AG20443 (cell line): ENCODE measurements at places on chromosomes 12 and 14.

- DNase-seq: no peak
Observed at GRCh38 chr12:93612776-93613175, 40.3 kb downstream of the SOCS2 start.

DNA sequence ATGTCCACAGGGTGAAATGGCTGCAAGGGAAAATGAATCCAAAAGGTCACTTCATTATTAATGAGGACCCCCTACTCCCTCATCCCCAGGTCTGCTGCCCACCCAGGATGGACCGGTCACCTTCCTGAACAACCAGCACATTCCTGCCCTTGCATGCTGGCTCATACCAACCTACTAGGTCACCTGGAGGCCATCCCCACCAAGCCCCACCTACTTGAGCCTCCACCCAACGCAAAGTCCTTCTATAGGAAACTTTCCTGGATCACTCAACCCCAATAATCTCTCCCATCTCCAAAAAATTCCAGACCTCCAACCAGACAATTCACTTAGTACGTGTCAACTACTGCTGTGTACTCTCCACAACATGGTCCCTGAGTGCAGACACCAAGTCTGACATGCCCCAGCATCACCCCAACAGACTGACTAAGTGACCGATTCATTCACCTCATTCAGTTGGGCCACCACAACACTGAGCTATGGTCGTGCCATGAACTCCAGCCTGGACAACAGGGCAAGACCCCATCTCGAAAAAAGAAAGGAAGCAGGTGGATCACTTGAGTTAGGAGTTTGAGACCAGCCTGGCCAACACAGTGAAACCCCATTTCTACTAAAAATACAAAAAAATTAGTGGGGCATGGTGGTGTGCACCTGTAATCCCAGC lies 18.1 kb downstream of the CLMN start:
- DNase-seq: no peak

- DNase-seq: peak; percentile 90
Observed at GRCh38 chr12:1644534-1645438, 15.8 kb downstream of the WNT5B start.

DNA sequence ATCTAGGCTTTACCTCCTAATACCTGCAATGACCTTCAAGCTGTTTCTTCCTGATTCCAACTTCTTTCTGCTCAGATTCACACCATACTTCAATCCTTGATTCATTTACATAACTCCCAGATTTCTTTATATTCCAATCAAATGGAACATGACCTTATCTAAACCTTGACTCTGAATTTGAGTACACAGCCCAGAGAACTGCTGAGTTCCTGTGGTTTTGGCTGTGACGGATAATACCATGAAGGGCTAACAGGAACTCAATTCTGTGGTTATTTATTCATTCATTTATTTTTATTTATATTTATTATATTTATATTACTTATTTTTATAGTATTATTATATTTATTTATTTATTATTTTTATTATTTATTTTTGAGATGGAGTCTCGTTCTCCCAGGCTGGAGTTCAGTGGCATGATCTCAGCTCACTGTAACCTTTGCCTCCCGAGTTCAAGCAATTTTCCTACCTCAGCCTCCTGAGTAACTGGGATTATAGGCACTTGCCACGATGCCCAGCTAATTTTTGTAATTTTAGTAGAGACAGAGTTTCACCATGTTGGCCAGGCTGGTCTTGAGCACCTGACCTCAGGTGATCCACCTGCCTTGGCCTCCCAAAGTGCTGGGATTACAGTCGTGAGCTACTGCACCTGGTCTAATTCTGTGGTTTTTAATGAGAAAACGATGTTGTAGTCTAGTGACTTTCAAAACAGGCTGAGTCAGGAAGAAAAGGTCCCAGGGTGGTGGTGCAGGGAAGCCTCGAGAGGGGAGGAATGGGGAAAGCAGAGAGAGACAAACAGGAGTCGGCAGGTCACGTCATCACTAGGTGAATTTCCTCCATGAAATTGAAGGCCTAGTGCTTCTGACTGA lies 11.7 kb downstream of the APOLD1 start:
- DNase-seq: no peak

DNA sequence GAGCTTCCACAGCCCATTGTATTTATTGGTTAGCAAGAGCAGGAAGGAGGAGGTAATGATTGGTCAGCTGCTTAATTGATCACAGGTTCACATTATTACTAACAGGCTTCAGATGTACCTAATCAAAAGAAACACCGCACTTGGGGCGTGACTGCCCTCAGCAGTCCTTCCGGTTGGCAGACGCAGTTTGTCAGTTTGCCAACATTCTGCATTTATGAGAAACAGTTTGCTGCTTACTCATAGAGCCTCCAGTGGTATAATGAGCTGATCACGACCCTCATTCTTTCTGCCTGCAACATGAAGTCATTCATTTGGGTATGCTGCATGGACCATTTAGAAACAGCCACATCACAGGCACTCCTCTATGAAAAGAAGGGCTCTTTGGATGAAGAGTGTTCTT lies 42.5 kb upstream of the PPM1H start:
- DNase-seq: peak; percentile 14

GRCh38 chr12:12665194-12665593 lies 30.8 kb downstream of the GPR19 start:
- DNase-seq: no peak
